Anterior cingulate cortex (tissue), 58 donors: ENCODE measurements at places on chromosomes 11 and 22.
A peak's percentile ranks its signal among the peaks of the same experiment; 100 is the strongest.

- no peak for DNase-seq
Measured at GRCh38 chr22:26436903-26437515, 7.9 kb downstream of the ASPHD2 start.

DNA sequence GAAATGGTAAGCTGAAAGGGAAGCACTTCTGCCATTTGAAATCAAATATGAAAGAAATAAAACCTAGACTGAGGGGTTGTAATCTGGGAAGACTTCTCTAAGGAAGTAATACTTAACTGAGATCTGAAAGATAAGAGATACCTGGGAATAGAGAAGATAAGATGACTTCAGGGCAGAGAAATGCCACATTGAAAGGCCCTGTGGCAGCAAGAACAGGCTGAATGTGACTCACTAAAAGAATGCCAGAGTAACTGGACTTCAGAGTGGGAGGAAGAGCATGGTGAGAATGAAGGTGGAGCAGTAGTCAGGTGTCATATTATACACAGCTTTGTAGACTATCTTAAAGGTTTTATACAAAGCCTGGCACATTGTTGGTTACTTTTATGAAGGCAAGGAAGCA lies 17.6 kb downstream of the CALCA start:
- DNase-seq: no peak

- no peak for DNase-seq
Measured at GRCh38 chr11:35927682-35928081, 16.2 kb upstream of the LDLRAD3 start.

DNA sequence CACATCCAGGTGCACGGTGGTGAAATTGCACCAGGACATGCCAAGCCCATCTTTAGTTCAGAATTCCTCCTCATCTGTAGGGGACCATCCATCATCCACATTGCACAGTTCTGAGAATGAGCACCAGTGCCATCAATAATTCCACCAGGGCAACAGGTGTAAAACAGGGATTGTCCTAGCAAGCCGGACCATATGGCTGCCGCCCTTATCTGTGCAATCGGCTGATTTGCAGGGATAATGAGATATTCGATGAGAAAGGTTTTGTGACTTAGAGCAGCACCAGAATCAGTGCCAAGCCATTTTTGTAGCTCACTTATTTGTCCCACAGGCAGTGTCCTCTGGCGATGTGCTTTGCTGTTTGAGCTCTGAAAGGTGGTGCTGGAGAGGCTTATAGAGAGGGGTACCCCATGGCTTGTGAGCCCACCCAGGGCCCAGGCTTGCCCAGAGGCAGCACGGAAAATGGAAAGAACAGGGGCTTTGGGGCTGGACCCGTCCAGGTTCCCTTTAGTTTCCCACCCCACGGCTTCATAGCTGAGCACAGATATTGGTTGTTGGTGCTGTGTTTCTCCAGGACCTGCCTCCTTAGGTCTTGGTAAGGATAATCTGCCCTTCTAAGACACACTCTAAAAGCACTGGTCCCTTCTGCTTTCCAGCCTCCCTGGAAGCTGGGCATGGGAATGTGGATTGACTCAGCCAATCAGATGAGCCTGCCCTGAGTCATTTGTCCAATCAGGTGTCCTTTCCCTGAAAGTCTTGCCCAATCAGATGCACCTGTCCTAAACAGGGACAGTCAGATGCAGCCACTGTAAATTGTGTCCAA lies 84.0 kb upstream of the SHANK2 start:
- DNase-seq: no peak

DNA sequence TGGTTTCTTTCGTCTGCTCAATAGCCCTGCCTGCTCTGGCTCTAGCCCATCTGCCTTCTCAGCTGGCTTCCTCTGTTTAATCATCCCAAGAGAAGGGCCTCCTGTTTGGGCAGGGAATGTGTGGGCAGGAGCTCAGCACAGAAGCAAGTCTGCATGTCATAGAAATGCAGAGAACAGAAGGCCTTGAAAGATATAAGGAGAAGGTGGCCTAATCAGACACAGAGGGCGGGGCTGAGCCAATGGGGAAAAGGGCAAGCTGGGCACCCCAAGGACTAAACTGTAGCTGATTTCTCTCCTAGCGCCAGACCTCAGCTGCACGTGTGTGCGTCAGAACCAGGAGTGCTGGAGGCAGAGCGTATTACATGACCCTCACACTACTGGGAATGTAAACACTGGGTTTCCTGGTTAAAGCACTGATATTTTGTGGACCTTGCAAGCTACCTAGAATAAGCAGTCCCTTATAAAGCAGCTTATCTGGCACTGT lies 7.6 kb upstream of the CCKBR start:
- DNase-seq: peak; percentile 24

DNA sequence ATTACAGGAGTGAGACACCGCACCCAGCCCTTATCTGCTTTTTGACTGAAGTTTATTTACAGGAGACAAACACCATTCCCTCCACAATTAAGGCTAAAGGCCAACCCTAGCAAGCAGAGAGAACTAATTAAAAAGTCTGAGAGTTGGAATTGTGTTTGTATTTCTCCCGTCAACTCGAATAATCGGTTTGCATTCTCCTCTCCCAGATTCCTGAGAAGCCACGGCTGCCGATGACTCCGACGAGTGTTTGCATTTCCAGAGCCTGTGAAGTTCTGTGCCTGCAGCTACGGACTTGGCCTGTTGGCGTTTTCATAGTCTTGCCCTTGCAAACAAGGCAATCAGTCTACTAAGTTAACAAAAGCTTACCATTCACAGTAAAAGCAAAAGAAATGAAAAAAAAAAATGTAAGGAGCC lies 73.2 kb upstream of the NUP50 start:
- no peak for DNase-seq

- no peak for DNase-seq
Measured at GRCh38 chr11:2924821-2925675, 4.2 kb downstream of the PHLDA2 start.

- no peak for DNase-seq
Measured at GRCh38 chr11:60348116-60348515, 21.1 kb downstream of the MS4A6E start.

- no peak for DNase-seq
Measured at GRCh38 chr11:128548649-128549255, 38.6 kb downstream of the ETS1 start.

- no peak for DNase-seq
Measured at GRCh38 chr22:44439356-44440223, 58.4 kb downstream of the RTL6 start.

DNA sequence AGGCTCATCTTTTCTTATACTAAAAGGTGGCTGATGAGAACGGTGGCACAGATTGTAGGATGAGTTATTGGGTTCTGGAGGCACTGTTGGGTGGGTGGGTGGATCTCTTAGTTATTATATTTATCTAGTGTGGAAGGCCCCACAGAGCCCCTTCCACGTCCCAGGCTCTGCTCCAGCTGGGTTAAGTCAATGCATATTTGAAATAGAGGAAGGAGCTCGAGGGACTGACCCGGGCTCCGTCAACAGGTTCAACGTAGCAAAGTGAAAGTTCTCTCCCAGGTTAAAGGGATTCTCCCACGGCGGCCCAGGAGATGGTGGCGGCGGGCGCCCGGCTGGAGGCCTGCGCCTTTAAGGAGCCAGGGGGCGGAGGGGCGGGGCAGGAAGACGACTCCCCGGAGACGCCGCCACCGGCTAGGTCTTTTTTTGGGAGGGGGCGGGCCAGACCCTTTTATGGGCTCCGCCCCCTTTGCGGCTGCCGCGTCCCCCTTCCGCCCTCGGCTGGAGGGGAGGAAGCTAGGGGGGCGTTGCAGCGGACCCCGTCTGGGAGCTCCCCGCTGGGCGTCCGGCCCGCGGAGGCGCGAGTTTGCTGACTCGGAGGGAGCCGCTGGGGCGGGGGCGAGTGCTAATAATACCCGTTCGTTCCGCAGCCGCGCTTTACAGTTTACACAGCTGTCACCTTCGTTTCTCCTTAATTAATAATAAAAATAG lies 1.5 kb upstream of the INPPL1 start:
- DNase-seq: peak; percentile 86

- no peak for DNase-seq
Measured at GRCh38 chr11:77669848-77670511, 32.4 kb upstream of the CLNS1A start.

- no peak for DNase-seq
Measured at GRCh38 chr22:31496735-31497146, 405 bp downstream of the SFI1 start.

DNA sequence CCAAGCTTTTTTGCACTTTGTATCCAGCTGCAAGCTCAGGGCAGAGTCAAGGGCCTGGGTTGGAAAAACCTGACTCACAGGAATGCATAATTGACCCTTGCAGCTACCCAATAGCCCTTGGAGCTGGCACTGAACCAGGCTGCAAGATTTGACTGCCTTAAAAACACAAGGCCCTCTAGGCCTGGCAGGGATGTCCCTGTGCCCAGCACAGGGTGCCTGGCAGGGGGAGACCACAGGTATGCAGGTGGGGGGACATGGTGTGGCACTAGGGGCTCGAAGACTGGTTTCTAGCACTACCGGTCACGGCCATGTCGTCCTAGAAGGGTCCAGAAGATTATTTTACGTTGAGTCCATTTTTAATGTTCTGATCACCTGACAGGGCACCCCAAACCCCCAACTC lies 30.2 kb downstream of the SBF1 start:
- no peak for DNase-seq

GRCh38 chr11:9566561-9567063 lies 6.9 kb upstream of the WEE1 start:
- DNase-seq: no peak

- no peak for DNase-seq
Measured at GRCh38 chr22:36332623-36333332, 55.0 kb downstream of the MYH9 start.

GRCh38 chr11:73192272-73192671 lies 25.8 kb upstream of the P2RY2 start:
- no peak for DNase-seq

GRCh38 chr11:123361110-123361509 lies 69.0 kb upstream of the GRAMD1B start:
- no peak for DNase-seq

DNA sequence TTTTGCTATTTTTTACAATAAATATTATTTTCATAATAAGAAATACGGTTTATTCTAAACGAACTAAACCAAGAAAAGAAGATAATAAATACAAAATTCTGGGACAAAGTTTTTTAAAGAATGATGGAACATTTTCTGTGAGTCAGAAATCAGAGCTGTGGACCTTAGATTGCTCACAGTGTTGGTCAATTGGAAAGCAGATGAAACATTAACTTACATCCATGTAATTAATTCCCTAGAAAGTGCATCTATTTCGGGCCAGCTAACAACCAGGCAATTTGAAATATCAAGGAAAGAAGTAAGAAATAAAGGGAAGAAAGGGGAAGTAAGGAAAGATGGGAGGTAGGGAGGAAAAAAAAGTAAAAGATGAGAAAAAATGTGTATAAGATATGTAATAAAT lies 1569.8 kb upstream of the TENM4 start:
- DNase-seq: no peak

DNA sequence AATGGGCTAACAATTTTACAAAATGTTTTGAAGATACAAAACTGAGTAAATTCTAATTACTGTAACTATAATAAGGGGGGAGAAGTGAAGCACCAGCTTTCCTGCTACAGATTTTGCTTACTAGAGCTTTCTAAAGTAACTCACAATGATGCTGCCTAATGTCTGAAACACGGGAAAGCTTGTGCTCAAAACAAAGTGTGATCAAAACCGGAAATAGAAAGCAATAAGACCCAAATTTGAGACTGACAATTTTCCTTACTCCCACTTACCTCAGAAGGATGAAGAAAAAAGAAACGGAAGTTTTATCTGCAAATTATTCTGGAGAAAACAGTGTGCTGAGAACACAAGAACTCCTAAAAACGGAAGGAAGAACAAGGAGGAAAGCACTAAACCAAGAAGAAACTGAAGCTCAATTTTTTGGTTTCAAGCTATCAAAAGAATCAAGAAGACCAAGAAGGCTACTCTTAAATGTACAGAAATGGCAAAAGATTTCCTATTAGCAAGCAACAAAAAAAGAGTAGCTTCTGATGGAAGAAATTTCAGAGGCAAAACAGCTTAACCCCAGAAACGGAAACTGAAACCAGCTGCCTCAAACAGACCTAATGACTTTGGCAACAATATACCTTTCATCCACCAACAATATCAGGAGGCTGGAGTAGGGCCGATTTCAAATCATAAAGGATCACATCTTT lies 33.4 kb downstream of the AMBRA1 start:
- no peak for DNase-seq

GRCh38 chr11:103845331-103845730 lies 191.1 kb upstream of the DDI1 start:
- no peak for DNase-seq

DNA sequence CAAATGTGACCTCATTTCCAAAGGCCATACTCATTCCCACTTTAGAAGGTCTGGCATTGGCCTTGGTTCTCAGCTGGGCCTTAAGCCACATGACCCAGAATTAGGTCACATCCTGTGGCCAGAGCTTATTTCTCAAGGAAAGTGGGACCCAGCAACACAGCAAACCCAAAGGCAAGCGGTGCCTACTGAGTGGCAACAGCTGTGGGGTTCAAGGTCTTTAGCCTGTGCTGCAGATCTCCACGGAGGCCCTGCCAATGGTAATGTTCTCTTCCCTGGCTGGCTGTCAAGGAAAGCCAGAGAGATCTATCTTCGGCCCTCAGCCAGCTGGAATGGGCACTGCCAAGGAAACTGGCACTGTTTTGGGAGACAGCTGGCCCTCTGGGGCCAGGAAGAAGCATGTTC lies 41.5 kb upstream of the TP53I11 start:
- DNase-seq: no peak

GRCh38 chr11:72824811-72825505 lies 10.7 kb downstream of the ATG16L2 start:
- no peak for DNase-seq

- DNase-seq: no peak
Measured at GRCh38 chr22:44098021-44098739, 74.1 kb downstream of the PARVB start.

GRCh38 chr22:17980015-17980590 lies 44.3 kb downstream of the MICAL3 start:
- no peak for DNase-seq

DNA sequence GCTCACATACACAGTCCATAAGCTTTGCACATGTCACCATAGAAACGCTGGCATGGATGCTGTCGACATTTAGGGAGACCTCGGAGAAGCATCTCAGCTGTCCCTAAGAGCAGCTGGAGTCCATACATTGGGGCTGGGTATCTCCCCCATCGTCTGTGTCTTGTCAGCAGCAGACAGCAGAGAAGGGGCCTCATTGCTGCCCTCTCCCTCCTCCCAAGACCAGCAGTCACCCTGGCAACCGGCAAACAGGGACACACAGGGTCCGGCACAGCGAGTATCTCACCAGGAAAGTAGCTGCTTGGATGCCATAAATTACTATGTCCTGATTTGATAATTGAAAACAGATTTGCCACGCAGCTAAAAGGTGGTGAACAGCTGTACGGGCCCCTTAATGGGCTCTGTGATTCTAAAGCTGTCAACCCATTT lies 84.4 kb downstream of the CD44 start:
- DNase-seq: no peak

- peak; percentile 97 for DNase-seq
Measured at GRCh38 chr11:6682936-6683861, at the start of gene MRPL17. MRPL17 (minus strand) TSS chr11:6683340; CDS start chr11:6683296, 44 bp downstream.

DNA sequence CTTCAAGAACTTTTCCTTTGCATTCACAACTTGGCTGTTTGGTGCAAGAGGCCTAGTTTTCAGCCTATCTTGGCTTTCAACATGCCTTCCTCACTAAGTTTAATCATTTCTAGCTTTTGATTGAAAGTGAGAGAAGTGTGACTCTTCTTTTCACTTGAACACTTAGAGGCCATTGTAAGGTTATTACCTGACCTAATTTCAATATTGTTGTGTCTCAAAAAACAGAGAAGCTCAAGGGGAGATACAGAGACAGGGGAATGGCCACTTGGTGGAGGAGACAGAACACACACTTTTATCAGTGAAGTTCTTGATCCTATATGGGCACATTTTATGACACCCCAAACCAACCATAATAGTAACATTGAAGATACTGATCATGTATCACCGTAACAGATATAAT lies 532.3 kb downstream of the DLG2 start:
- no peak for DNase-seq
